ENCODE measurements at places on chromosomes 5 and 9.

GRCh38 chr9:6924149-6924548, 166.4 kb downstream of the KDM4C start:
- DNase-seq, result no peak

GRCh38 chr9:18588002-18588401, 114.0 kb downstream of the ADAMTSL1 start:
- no peak for DNase-seq

GRCh38 chr5:39178861-39179260, 40.5 kb downstream of the FYB1 start:
- DNase-seq, result no peak

- DNase-seq, result no peak
Measured at GRCh38 chr5:145316282-145316681, 518.9 kb downstream of the PRELID2 start.

DNA sequence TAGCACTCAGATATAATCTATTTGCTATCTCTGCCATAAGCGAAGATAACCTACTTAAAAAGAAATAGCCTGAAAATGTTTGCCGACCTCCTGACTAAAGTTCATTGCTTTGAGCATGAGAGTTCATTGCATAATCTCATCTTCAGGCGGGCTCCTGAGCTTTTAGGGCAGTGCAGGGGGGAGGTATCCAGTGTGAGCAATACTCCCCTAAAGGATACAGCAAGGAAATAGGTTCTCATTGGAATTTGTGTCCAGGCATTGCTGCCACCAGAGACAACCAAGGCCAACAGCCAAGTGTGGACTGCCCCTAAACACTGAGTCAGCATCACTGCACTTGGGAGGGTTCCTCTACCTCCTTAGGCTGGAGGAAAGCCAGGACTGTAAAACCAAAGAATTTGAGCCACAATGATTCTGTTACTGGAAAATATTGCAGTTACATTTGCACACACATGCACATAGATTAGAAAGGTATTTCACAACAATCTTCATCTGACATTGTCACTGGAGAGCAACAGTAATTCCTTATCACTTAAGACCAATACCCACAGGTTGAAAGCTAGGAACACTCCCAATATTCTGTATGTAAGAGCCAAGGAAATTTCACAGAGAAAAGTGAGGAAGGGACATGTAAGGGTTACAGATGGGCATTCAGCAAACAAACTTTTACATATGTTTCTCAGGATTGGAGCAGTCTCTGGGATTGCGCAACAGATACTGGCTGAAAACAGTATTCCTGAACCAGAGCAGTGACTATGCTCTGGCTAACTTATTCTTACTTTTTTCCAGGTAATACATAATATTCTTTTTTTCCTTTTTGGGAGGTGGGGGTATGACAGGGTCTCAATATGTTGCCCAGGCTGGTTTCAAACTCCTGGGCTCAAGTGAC, 98.6 kb upstream of the TLE1 start:
- DNase-seq, result no peak

GRCh38 chr5:125199968-125200865, 453.8 kb upstream of the ZNF608 start:
- DNase-seq, result peak; percentile 94

- DNase-seq, result no peak
Measured at GRCh38 chr9:27880635-27881034, 307.4 kb upstream of the C9orf72 start.

GRCh38 chr9:127826253-127826913, 23.7 kb downstream of the FPGS start:
- no peak for DNase-seq

DNA sequence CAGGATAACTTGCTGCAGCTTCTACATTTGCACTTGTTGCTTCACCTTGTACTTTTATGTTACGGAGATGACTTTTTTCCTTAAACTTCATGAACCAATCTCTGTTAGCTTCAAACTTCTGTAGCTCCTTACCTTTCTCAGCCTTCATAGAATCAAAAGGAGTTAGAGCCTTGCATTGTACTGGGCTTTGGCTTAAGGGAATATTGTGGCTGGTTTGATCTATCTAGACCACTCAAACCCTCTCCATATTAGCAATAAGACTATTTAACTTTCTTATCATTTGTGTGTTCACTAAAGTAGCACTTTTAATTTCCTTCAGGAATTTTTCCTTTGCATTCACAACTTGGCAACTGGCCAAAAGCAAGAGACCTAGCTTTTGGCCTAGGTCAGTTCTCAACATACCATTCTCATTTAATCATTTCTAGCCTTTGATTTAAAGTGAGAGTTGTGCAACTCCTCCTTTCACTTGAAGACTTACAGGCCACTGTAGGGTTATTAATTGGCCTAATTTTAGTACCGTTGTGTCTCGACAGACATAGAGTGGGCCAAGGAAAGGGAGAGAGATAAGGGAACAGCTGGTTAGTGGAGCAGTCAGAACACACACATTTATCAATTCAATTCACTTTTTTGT, 63.7 kb downstream of the SHOC1 start:
- DNase-seq, result no peak

DNA sequence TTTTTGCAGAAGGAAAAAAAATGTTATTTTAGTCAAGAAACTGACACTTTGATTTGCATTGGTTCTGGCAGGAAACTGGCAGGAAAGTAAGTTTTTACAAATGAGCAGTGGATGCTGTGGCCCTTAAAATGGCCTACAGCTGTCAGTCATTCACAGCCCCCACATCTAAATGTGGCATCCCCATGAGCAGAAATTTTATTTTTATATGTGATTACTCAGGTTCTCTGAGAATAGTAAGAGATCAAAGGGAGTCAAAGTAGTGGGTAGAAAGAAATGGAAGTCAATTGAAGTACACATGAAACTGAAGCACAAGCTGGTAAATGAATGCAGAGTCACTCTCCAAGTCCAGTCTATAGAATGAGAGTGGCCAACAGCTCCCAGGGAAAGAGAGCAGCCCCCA, 80.3 kb downstream of the ENC1 start:
- DNase-seq, result no peak

GRCh38 chr5:1299511-1299850, 4.6 kb upstream of the TERT start:
- no peak for DNase-seq

DNA sequence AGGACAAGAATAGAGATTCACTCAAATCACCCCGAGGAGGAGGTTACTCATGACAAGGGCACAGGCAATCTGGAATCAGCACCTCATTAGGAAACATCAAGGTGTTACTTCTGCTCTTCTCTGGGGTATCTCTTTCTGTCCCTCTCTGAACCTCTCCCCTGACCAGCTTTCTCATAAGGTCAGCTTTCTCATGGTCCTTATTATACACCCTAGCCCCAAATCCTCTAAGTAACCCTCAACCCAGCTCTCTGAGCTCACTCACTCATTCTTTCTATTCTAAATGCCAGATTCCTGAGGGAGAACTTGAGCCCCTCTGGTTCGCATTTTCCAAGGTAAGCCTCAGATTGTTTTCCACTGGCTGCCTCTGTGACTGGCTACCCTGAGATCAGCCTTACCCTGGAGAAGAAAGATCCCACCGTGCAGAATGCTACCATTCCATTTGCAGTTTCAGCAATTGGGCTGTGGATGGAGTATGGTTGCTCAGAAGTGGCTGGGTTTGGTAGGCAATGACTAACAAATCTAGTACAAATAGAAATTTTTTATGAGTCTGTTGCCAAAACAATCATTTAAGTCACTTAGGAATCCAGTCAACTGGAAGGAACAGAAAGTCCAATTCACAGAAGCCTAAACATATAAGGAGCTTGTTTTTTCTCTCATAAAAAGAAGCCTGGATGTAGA, 9.0 kb upstream of the TIMD4 start:
- DNase-seq, result no peak

- no peak for DNase-seq
Measured at GRCh38 chr5:154708846-154709245, 46.3 kb upstream of the LARP1 start.

DNA sequence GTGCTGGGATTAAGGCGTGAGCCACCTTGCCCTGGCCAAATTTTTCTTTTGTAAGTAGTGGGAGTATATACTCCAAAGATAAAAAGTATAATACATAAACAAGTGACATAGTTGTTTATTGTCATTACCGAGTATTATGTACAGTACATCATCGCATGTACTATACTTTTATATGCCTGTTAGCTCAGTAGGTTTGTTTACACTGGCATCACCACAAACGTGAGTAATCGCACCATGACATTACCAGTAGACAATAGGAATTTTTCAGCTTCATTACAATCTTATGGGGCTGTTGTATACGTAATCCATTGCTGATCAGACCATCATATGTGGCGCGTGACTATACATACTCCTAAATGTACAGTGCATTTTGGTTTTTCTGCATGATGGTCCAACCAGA, 9.8 kb downstream of the SECISBP2 start:
- no peak for DNase-seq

DNA sequence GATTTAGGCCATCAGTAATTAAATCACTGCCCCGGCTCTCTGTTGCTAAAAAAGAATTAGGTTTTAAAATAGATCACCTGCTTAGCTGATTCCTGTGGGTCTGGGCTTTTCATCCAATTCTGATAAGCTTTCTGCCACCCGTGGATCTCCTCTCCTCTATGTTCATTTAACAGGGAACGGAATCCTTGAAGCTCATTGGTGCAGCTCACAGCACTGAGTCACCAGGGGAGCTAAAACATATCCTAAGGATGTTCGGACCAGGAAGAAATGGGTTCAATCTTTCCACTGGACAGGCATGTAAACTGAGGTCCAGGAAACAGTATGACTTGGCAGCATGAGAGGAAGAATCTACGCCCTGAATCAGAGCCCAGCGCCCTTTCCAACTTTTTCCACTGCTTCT, 267.1 kb upstream of the GRIA1 start:
- no peak for DNase-seq

GRCh38 chr9:123825342-123826060, 104.4 kb downstream of the DENND1A start:
- peak; percentile 48 for DNase-seq

- peak; percentile 75 for DNase-seq
Measured at GRCh38 chr5:140295414-140295813, 7.5 kb downstream of the PFDN1 start.

- DNase-seq, result no peak
Measured at GRCh38 chr9:18060269-18060934, 413.6 kb upstream of the ADAMTSL1 start.

- DNase-seq, result no peak
Measured at GRCh38 chr9:88652876-88653275, 117.9 kb downstream of the NXNL2 start.

- peak; percentile 1 for DNase-seq
Measured at GRCh38 chr9:115636596-115636995, 517.0 kb upstream of the PAPPA start.

DNA sequence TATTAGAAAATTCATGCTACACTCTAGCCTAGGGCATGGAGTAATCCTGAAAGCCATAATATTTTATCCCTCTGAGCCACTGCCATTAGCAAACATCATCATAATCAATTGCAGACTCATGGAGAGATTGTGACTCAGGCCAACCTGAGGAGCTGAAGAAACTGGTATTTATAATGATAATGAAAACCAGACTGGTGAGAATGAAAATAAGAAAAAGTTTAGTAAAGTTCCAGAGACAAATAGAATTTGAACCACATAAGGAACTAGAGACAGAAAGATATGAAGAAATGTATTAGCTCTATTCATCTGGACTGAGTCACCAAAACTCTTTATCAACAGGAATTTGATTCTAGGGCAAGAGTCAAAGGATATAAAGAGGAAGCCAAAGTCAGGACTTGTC, 158.7 kb downstream of the DRD1 start:
- DNase-seq, result peak; percentile 20

GRCh38 chr9:77512876-77513275, 135.2 kb downstream of the GNA14 start:
- peak; percentile 34 for DNase-seq
